ENCODE measurements at places on chromosomes 3 and 15. TPM values are rescaled to one million over a fixed set of nuclear protein-coding genes. Genes with fewer than 3 reads are reported as not detected.

GRCh38 chr15:82300883-82301282 is 38.3 kb downstream of the SAXO2 start:
- no peak overlapping the region for H3K4me3 ChIP-seq
- peaks cover 27% of the 10 kb centered on the region for H3K4me1 ChIP-seq
- no peaks in the 10 kb centered on the region for H3K27me3 ChIP-seq

- DNase-seq = no peak
- H3K4me3 ChIP-seq = no peak overlapping the region
- H3K36me3 ChIP-seq = no peaks in the 10 kb centered on the region
- no peaks in the 10 kb centered on the region for H3K27me3 ChIP-seq
Measured at GRCh38 chr3:196320137-196320536, 2.1 kb upstream of the DYNLT2B start.

DNA sequence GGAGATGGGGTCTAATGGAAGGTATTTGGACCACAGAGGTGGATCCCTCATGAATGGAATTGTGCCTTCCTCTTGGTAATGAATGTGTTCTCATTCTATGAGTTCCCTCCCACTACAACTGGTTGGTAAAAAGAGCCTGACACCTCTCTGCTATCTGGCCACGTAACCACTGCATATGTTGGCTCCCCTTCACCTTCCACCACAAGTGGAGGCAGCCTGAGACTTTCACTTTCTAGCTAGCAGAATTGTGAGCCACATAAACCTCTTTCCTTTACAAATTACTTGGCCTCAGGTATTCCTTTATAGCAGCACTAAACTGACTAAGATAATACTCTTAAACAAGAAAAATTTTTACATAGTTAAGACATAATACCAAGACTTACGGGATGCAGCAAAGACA is 155.3 kb downstream of the NR1I2 start:
- H3K4me1 ChIP-seq = no peaks in the 10 kb centered on the region
- H3K36me3 ChIP-seq = peaks cover 3% of the 10 kb centered on the region
- H3K4me3 ChIP-seq = no peak overlapping the region
- DNase-seq = peak; percentile 10
- no peaks in the 10 kb centered on the region for H3K27me3 ChIP-seq

- no peak for DNase-seq
- H3K27ac ChIP-seq = no peak overlapping the region
- H3K36me3 ChIP-seq = no peaks in the 10 kb centered on the region
- no peaks in the 10 kb centered on the region for H3K27me3 ChIP-seq
Measured at GRCh38 chr3:97265237-97266005, 451.0 kb downstream of the EPHA6 start.

DNA sequence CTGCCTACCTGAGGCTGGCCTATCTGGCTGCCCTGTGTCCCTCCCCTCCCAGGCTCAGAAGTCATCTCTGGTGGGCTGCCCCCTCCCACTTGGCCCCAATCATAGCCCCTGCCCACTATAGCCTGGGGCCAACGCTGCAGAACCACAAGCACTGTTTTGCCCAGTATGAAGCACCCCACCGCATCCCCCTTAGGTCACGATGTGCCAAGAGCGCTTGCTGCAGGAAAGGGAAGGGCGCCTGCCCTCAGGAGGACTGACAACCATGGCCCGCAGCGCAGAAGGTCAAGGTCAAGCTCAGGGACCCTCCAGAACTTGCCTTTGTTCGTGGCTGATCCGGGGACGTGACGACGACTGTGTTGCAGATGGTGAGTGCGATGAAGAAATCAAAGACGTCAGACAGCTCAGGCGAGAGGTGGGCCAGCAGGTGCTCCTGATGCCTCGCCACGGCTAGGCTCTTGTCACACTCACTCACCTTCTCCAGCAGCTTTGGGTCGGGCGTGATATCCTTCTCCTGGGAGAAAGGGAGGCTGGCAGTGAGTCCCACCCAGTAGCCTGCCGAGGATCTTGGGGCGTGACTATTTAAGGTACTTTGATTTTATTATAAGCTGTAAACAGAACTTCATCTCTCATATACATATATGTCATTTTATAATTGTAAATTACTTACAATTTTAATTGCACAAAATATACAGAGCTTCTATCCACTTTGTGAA is 146.6 kb downstream of the ATP10A start:
- H3K36me3 ChIP-seq = no peaks in the 10 kb centered on the region
- no peaks in the 10 kb centered on the region for H3K4me1 ChIP-seq
- H3K27ac ChIP-seq = no peak overlapping the region
- DNase-seq = no peak

- H3K27ac ChIP-seq = no peak overlapping the region
- no peak overlapping the region for H3K4me3 ChIP-seq
- no peaks in the 10 kb centered on the region for H3K27me3 ChIP-seq
- no peak for DNase-seq
- H3K36me3 ChIP-seq = no peaks in the 10 kb centered on the region
- H3K4me1 ChIP-seq = peaks cover 5% of the 10 kb centered on the region
Measured at GRCh38 chr3:160065786-160066185, 77.2 kb downstream of the IL12A start.

GRCh38 chr3:12662593-12663400 is 1.1 kb downstream of the RAF1 start:
- H3K36me3 ChIP-seq = no peaks in the 10 kb centered on the region
- peaks cover 13% of the 10 kb centered on the region for H3K4me1 ChIP-seq
- peak; percentile 35 for DNase-seq
- H3K27ac ChIP-seq = peak overlapping the region; percentile 98
- no peaks in the 10 kb centered on the region for H3K27me3 ChIP-seq

DNA sequence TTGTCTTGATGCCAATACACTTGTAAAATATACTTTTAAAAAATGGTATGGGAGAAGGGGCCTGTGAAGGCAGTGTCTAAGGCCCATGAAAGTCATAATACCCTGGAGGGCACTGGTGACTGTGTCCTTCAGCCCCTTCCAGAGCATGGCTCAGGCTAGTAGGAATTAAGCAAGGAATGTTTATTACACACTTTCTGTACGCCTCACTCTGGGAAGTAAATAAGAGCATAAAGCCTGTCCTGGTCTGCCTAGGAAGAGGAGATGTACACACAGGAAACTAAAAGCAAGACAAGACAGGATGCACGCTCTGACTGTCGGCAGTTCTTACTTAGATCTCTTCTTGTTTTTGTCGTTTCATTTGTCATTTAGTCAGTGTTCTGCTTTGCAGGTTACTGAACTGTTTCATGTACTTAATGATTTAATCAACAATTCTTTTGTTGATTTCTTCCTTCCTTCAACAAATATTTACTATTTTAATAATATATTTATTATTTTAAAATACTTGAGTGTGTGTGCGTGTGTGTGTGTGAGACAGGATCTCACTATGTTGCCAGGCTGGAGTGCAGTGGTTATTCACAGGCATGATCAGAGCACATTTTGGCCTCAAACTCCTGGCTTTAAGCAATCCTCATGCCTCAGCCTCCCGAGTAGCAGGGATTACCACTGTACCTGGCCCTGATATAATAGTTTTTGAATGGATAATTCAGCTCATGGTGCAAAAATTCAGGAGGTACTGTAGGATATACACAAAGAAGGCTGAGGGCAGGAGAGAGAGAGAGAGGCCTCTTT is 9.0 kb upstream of the SMAD6 start:
- H3K4me3 ChIP-seq = no peak overlapping the region
- H3K36me3 ChIP-seq = no peaks in the 10 kb centered on the region
- H3K4me1 ChIP-seq = peaks cover 19% of the 10 kb centered on the region

DNA sequence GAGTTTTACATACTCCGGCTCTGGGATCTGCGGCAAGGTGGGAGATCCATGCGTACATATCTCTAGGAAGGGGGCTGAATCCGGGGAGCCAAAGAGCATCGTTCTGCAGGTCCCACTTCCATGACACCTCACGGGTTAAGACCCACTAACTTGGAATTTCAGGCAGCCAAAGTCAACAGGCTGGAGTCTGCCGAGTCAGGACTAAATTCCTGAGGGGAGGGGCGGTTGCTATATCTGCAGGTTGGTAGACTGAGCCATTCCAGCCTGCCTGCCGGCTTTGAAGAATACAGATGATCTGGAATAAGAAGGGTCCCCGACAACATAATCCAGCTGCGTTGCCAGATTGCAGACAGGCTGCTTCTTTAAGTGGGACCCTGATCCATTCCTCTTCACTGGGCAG is 65.4 kb upstream of the PEX5L start:
- H3K4me1 ChIP-seq = no peaks in the 10 kb centered on the region
- no peaks in the 10 kb centered on the region for H3K36me3 ChIP-seq
- H3K4me3 ChIP-seq = no peak overlapping the region
- H3K27me3 ChIP-seq = no peaks in the 10 kb centered on the region

DNA sequence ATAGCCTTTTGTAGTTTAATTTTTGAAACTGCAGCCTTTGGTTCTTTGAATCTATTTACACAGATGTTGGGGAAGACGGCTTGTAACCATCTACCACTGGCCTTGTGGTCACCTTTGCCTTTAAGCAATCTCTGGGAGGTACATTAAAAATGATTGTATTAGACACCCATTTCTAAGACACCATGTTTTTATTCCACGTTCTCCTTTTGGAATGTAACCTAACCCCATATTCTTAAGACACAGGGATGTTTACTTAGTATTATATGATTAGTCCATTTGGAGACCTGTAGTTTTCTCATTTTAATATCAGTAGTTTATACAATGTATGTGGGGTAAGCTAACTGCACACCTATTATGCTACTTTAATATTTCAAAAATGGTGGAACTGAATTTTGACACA is 175.1 kb upstream of the PLSCR5 start:
- H3K4me3 ChIP-seq = no peak overlapping the region
- no peaks in the 10 kb centered on the region for H3K27me3 ChIP-seq
- no peak for DNase-seq
- H3K36me3 ChIP-seq = no peaks in the 10 kb centered on the region
- no peak overlapping the region for H3K27ac ChIP-seq

DNA sequence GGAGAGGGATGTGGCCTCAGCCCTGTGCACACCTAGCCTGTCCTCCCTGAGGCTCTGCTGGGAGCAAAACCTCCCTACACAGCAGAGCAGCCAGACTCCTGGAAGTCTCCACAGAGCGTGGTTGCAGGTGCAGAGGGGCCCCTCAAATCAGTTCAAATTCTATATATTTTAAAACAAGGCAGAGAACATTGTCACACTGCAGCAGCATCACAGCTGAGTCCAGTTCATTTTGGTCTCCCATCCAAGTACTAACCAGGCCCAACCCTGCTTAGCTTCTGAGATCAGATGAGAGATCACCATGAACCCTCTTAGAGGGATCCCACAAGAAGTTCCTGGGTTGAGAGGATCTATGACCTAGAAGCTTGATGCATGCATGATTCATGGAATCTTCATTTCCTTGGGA is 331.0 kb upstream of the RGMA start:
- no peaks in the 10 kb centered on the region for H3K27me3 ChIP-seq
- H3K4me1 ChIP-seq = no peaks in the 10 kb centered on the region
- H3K4me3 ChIP-seq = no peak overlapping the region
- DNase-seq = no peak

DNA sequence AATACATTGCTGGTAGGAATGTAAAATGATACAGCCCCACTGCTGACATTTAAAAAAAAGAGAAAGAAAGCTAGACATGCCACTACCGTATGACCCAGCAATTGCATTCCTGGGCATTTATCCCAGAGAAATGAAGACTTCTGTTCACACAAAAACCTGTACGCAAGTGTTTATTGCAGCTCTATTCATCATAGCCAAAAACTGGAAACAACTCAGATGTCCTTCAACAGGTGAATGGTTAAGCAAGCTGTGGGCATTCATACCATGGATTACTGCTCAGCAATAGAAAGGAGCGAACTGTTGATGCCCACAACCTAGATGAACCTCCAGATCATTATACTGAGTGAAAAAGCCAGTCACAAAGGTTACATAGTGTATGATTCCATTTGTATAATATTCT is 132.5 kb downstream of the MAP2K5 start:
- no peaks in the 10 kb centered on the region for H3K4me1 ChIP-seq
- no peak overlapping the region for H3K27ac ChIP-seq
- H3K36me3 ChIP-seq = no peaks in the 10 kb centered on the region

DNA sequence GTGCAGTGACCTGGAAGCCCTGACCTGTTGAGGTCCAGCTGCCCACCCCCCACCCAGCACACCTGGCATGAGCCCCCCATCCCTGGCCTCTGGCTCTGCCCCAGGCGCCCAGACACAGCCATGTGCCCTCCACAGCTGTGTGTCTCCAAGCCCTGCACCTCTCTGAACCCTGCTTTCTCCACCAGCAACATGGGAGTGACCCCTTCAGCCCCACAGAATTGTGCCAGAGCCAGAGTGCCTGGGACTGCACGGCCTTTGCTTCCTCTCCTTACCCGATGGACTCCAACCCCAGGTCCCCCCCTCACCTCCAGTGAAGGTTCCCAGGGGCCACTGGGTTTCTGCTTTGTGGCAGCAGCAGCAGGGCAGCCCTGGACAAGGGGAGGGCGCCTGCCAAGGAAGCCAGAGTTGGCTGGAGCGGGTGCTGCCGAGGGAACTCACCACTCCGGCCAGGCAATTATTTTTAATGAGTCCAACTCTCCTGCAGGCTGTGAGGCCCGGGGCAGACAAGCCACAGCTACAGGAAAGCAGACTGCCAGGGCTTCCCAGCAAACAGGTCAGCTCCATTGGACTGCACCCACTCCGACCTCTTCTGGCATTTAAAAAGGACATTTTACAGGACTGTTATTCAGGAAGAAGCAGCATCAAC is 24.1 kb downstream of the PRR20G start:
- DNase-seq = no peak
- H3K4me1 ChIP-seq = no peaks in the 10 kb centered on the region
- no peaks in the 10 kb centered on the region for H3K36me3 ChIP-seq
- no peaks in the 10 kb centered on the region for H3K27me3 ChIP-seq

DNA sequence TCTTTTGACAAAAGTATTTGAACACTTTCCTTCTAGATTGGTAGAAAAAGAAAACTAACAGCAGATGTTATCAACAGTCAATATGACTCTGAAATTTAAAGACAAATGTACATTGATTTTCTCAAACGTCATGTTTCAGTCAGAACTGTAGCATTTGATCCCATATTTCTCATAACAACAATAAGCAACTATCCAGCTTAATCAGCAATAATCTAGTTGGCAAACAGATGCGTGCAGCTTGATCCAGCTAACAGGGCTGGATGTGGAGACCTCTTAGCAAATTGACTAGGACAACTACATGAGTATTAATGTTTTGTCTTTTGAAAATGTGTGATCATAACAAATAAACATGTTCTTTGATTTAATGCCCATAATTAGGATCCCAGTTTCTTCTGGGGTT is 94.0 kb upstream of the STT3B start:
- H3K36me3 ChIP-seq = no peaks in the 10 kb centered on the region
- no peak overlapping the region for H3K4me3 ChIP-seq
- H3K27ac ChIP-seq = no peak overlapping the region
- H3K27me3 ChIP-seq = no peaks in the 10 kb centered on the region

GRCh38 chr3:36214460-36214859 is 165.8 kb upstream of the STAC start:
- no peak overlapping the region for H3K4me3 ChIP-seq
- H3K36me3 ChIP-seq = no peaks in the 10 kb centered on the region
- H3K27ac ChIP-seq = no peak overlapping the region
- no peaks in the 10 kb centered on the region for H3K27me3 ChIP-seq

- no peak overlapping the region for H3K4me3 ChIP-seq
- H3K36me3 ChIP-seq = peaks cover 13% of the 10 kb centered on the region
- H3K4me1 ChIP-seq = no peaks in the 10 kb centered on the region
Measured at GRCh38 chr15:76935620-76936019, 4.1 kb downstream of the RCN2 start.

Gene CCR1
- 7.0 TPM for total RNA-seq

Gene IQCF5
- total RNA-seq = not detected

Gene GOLGA6B
- total RNA-seq = not detected

Gene GABRB3
- total RNA-seq = 2.8 TPM

Gene SLC24A5
- 0.05 TPM for total RNA-seq

Gene CA12
- total RNA-seq = 0.09 TPM

Data from thymus (tissue), 14 donors.